RCC 7860 (cell line): ENCODE measurements at places on chromosomes 3 and 15.

DNA sequence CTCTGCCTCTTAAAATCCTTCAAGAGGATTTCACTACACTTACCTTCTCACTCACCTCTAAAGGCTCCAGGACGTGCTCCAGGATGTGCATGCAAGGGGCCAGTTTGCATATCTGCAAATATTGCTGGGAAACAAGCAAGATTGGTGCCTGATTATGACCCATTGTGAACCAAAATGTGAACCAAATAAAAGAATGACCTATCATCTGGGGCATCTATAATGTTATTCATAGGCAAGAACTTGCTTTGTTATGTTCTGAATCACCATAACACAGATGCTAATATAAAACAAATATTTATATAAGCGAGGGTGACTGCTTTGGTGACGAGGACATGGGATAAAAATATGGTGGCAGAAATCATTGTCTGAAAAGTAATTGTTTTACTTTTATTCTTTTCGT lies 5.5 kb downstream of the IL12A start:
- no peak for DNase-seq

GRCh38 chr15:89566181-89566580 lies 9.1 kb upstream of the TICRR start:
- DNase-seq, result no peak

DNA sequence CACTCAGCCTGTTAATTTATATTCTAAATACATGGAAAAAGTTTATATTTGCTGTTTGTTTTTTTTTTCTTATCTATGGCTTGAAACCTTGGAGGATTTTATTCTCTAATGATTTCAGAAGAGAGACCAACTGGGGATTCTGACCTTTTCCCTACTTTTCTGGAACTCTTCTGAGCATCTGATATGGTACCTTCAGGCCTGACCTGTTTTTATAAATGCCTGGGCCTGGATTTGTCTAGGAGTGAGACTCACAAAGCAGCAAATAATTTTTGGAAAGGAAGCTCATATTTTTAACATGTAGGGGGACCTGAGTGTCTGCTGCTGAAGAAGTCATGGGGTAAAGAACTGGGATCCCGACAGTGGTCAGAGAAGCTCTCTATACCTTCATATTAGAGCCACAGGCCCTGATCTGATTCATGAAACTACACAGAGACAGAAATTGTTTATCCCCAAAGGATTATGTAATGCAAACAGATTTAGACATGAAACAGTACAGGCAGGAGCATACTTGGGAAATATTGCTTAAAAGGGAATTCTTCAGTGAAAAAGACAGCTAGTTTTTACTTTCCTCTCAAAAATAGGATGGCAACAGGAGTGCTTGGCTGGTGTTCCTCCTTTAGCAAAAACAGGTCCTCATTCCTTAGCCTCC lies 15.9 kb downstream of the PPM1L start:
- no peak for DNase-seq

DNA sequence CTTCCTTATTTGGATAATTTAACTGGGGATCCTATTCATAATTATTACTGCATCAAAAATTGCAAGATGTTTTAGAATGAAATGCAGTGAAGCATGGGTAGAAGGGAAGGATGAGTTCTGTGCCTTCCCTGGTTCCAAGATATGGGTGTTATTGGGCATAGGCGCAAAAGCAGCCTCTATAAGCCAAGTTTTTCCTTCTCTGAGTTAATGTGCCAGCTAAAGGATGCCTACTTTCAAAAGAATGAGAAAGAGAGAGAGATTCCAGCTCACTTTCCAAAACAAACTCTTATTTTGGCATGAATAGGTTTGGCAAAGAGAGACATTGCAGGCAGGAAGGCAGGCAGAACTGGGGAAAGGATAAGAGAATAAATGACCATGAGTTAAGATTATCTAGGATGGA lies 270.2 kb downstream of the TAFA4 start:
- DNase-seq, result no peak
